WTC11 (cell line): ENCODE measurements at places on chromosomes 12 and 14. TPM values are rescaled to one million over a fixed set of nuclear protein-coding genes. Genes with fewer than 3 reads are reported as not detected.

Gene BCL2L14
- 0.87 to 0.94 TPM (median 0.90 TPM) in 3 replicates for total RNA-seq

Gene METTL1
- 25.5 to 31.7 TPM (median 28.6 TPM) in 3 replicates for total RNA-seq

Gene CCDC63
- 0.44 to 1.3 TPM (median 0.98 TPM) in 3 replicates for total RNA-seq

DNA sequence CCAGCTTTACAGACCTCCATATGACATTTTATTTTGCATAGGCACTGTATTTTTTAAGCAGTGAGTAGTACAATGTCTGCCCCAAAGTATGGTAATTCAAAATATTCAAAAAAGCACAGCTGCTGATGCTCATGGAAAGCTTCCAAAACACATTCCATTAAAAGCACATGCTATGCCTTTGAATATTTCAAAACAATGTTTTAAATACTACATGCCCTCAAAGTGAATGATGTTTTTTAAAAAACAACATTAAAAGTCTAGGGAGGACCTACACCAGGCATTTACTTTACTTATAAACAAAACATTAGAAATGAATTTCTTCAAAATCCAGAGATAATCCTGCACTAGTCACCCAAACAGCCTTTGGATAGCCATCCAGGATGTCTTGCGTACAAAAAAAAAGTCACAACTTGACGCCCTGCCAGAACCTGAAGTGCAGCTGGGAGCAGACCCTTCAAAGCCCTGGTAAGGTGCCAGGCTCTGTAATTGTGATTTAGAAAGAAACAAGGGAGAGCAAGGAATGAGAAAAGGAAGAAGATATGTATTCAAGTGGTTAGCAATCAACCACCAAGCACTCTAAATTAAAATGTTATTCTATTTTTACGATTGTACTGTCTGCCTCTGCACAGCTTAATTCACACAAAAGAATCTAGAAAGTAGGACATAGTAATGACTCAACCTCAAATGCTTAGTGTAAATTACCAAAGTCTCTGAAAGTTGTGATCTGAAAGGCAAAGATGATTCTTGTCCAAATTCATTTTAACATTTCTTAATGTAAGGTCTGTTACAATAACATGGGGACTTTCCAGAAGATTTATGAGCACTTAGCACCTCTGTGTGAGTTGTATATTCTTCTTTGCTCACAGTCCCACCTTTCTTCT is 31.9 kb downstream of the CEP83 start:
- DNase-seq = no peak

DNA sequence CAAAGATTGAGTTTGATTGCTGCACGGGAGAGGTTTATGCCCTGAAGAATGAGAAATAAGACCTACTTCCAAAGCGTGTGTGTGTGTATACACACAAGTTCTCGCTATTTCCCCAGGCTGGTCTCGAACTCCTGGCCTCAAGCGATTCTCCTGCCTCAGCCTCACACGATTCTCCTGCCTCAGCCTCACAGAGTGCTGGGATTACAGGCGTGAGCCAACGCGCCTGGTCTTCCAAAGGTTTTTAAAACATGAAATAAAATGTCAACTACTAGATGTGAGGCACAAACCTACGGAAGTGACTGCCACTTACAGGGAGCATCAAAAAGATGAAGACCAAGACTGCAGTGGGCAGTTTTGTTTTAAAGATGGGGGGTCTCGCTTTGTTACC is 622 bp upstream of the WASHC3 start:
- DNase-seq = no peak

GRCh38 chr14:67396381-67396970 is 15.5 kb downstream of the PLEK2 start:
- DNase-seq = no peak

DNA sequence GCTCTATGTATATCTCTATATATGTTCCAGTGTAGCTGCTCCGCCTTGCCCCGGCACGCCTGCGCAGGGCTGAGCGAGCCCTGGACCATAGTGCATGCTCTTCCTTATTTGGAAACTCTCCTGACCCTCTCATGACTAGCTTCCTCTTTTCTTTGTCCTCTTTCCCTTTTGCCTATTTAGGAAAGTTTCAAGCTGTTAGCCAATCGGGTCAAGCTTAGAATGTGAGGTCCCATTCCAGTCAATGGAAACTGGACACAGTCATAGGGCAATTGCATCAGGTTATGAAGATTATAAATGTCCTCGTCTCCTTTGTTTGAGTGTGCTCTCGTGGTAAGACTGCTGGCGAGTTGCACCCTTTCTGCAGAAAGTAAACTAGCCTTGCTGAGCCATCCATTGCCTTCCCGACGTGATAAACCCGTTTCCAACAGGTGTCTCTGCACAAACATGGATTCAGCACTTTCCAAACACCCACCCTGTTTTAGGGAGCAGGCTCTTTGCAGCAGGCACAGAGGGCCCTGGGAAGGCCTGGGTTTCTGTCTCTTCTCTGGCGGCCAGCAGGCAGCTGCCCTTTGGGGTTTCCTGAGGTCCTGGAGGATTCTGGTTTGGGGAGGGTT is 30.9 kb downstream of the CCDC92 start:
- no peak for DNase-seq

- no peak for DNase-seq
Observed at GRCh38 chr14:105508601-105509000, 17.6 kb downstream of the TEDC1 start.
